Adipocyte (in vitro differentiated cells): ENCODE measurements at places on chromosomes 7 and 10.

DNA sequence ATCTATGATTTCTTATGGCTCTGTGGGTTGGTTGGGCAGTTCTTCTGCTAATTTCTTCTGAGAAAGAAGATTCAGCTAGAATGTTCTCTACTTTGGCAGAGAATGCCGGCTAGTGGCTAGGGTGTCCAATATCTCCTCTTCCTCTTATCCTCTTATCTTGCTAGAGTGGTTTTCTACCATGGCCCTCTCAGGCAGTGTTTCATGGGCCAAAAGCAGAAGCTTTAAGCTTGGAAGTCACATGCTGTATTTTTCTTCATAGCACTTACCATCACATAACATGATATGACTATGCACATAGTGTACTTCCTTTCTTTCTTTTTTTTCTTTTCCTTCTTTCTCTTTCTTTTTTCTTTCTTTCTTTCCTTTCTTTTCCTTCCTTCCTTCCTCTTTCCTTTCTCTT, 140.0 kb downstream of the ITGB8 start:
- DNase-seq = no peak

DNA sequence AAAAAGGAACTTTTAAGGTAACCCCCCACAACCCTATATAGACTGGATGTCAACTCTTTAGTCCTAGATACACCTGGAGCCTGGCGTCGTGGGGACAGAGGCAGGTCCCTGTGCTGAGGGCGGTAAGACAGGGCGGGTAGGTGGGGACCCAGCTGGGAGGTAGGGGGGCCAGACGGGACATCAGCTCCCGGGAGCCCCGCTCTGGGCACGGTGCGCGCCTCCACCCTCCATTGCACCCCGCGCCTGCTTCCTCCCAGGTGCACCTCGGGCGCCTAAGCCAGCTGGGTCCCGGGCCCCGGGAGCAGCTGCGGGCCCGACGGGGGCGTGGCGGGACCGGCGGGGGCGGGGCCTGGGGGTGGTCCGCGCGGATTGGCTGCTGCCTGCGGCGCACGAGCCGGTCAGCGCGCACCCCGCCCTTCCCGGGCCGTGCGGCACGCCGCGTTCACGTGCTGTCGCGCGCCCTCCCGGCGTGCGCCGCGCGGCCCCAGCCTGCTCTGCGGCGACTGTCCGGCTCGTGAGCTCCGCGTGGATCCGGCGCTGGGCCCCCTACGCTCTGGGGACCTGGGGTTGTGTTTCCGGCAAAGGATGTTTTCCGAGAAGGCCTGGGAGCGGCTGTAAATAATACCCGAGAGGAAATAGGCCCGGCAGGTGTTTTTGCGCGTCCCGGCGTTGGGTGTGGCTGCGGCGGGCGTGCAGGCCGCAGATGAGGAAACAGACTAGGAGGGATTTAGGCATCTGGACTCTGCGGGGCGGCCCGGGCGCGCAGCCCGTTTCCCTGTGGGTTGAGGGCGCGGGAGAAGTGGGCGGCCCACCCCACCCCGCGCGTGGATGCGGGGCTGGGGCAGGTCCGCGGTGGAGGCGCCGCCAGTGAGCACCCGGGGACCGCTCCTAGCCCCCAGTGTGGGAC, 39.1 kb upstream of the PFKFB3 start:
- DNase-seq = peak; percentile 80

DNA sequence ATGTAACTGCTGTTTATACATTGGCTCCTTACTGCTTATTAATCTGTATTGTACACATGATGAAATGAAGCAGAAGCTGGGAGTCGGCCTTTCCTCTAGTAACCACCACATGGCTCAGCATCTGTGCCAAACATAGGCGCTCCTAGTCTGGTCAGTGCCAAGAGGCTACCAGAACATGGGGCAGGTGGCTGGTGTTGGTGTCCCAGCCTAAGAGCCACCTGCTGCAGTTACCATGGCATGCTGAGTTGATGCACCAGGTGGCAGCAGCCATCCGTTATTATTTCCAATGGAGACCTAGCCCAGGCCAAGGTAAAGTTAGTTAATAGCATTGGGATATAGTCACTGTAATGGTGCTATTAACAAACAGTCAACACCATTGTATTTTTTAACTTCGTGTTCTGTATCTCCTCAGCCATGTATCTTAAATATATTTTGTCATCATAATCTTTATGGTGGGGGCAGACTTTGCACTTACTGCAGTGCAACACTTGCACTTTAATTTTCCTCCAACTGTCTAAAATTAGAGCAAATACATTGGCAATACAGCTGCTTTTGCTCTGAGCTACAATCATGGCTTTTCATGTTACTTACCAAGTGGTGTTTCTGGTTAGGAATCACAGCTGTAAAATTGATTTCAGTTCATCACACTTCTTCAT, 33.1 kb downstream of the HBP1 start:
- DNase-seq = no peak

DNA sequence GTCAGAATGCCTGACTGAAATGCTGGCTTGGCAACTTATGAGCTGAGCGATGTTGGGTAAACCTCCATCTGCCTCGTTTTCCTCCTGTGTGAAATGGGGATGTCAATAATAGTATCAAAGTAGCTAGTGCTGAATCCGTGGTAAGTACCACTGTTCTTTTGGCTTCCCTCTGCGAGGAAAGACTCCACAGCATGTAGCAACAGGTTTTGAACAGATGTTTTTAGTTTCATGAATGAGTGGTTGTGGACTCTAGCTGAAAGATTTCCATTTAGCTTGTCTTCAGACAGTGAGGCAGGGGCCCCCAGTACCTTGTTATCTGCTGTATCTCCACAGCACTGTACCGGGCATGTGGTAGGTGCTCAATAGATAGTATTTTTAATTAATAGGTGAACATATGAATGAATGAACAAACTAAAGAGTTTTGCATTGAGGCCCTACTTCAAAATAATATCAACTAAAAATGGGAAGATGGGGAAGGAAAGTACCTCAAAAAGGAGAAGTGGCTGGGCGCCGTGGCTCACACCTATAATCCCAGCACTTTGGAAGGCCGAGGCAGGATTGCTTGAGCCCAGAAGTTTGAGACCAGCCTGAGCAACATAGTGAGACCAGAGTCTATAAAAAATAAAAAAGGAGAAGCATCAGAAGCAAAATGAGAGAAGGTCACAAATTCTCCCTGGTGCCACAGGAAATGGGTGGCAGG, 5.6 kb upstream of the DLG5 start:
- peak; percentile 69 for DNase-seq

- no peak for DNase-seq
These were observed 3.5 kb downstream of the NOS3 start for GRCh38 chr7:150994141-150994837.

GRCh38 chr10:30014511-30014910, 44.9 kb downstream of the JCAD start:
- DNase-seq = no peak

- DNase-seq = no peak
These were observed 10.5 kb upstream of the EBLN1 start for GRCh38 chr10:22228167-22228938.

DNA sequence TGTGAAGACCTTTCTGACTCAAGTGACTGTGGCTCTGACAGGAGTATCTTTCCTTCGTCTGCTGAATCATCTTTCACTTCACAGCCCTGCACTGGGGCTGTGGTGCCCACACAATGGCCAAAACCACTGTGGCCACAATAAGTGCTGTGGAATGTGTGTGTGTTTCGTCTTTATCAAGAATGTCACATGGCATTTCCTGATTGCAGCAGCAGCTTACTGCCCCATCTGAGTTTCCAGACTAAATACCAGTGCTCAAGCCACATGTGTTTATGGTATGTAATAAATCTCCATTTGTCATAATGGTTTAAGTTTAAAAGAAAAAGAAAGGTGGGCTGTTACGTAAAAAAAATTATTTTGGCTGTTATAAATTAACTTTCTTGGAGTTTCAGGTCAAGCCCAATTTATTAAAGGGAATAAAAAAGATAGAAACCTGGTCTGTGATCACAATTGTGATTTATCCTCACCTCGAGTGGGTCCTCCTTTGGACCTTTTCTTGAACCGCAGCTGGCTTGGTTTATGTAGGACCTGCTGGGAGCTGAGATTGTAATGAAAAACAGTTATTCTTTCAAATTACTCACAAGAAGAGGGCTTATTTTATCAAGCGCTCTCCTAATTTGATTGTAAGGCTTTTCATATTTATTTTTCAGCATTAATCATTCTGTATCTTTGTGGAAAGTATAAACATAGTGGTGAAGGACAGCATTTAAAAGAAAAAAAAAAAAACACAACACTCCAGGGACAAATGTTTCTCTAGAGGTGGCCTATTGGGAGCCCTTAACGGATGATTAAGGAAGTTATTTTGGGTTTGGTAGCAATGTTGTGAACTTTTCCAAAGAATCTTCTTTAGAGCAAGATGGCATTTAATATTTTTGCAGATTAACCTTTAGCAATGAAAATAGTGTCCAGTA, 116.2 kb downstream of the LRMDA start:
- DNase-seq = peak; percentile 61

DNA sequence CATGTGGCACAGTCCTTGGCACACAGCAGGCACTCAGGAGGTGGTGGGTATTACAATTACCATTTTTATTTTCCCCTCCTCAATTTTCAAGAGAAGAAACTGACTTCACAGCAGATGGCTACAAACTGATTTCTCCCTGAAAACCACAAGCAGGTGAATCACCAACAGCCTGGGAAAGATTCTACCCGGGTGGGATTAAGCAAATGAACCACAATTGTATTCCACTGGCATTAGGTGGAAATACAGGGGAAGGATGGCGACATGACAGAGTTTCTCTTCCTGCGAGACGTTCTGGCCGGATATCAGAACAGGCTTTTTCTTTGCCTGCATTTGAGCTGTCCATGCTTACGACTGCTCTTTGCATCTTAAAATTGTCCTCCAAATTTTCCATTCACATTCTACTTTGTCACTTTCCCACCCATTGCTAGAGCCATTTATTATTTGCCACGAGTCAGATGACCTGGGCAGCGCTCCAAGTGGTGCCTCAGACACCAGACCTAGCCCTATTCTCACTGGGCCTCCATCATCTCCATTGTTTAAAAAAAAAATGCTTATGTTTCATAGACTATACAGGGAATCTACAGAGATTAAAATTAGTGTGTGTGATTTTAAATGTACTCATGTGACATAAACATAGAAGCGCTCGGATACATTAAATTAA, 4.6 kb downstream of the DENND11 start:
- DNase-seq = no peak

GRCh38 chr7:45080958-45081669, 7.7 kb downstream of the NACAD start:
- DNase-seq = no peak

GRCh38 chr7:129777993-129778769, 166.7 kb downstream of the NRF1 start:
- no peak for DNase-seq

DNA sequence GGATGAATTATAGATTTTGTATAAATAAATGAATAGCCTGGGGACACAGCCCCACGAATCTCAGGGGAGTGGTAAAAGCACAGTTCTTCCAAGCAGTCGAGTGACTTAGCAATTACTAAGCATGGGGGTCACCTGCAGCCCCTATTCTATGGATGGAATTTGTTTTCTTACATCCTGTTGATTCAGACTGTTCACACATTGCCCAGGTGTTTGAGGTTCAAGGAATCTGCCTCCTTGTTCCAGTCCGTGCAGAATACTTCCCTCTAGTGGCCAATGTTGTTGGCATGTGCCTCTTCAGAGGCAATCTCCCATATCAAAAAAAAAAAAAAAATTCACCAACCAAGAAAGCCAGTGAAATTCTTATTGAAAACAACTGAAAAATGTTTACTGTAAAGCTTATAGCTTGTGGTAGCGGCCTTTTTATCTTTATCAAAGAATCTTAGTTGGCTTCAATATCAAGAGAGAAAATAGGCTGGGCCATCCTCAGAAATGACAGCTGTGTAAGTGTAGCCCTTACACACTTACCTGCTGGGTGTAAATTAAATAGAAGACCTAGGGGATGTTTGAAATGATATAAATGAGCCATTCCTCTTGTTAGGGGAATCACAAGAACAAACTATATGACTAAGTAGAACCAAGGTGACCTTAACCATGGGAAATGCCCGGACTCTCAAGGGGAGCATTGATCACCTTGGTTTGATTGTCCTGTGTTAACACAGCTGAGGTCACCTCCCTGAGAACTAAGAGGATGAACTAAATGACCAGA, 7.8 kb downstream of the LIPM start:
- peak; percentile 88 for DNase-seq

DNA sequence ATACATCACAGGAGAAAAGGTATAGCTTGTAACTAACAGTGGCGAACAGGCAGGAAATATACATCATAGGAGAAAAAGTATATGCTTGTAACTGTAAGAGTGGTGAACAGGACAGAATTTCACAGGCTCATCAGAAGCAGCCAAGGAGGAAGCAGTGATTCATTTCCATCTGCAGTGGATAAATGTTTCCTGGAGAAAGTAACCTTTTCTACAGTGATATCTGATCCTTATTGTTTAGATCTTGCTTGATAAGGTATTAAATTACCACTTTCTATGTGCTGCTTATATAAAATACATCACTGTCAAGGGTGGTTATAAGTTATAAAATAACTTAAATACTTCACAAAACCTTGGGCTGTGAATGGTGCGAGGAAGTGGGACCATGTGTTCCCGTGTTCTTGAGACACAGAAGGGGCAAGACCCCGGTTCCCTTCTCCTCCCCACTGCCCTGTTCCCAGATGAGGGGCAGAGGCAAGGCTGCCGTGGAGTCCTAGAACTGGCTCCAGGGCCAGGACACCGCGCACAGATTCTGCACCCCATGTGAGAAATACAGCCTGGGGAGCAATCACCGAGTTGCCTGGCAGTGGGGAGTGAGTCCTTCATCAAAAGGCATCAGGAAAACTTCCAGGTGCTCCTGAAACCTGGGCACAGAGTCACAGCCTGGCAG, 135.2 kb downstream of the DIP2C start:
- DNase-seq = peak; percentile 33

- no peak for DNase-seq
These were observed 80.7 kb downstream of the TCERG1L start for GRCh38 chr10:131230641-131231322.

DNA sequence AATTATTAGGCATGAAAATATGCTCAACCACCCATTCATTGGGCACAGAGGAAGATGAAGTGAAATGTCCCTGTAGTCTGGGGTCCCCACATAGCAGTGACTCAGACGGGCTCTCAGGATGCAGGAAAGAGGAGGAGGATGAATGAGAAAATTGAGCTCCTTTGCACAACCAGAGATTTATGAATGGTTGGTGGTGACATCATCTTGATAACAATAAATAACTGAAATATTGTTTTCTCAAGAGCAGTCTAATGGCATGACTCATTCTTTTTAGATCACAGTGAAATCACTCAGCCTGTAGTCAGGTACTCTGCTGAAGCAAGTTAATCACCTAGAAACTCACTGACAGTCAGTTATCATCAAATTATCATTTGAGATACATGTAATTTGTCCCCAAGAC, 254.1 kb downstream of the RELN start:
- DNase-seq = no peak
